ENCODE measurements at places on chromosomes 12 and 14.

DNA sequence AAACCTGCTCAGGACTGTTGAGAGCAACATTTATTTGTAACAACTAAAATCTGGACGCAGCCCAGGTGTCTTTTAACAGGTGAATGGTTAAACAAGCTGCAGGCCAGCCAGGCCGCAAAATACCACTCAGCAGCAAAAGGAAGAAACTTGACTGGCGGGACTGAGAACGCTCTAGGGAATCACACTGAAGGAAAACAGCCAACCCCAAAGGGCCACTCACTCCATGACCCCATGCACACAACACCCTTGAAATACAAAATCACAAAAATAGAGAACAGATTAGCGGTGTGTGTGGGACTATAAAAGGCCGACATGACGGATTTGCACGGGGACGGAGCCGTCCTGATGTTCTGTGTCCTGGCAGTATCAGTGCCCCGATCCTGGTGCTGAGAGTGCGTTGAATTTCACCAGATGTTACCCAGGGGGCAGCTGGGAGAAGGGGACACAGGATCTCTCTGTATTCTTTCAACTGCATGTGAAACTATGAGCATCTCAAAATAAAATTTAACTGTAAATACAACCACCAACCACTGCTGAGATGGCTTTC lies 23.0 kb downstream of the VPS37B start:
- DNase-seq = no peak

GRCh38 chr12:109808876-109809646 lies 24.1 kb downstream of the TRPV4 start:
- no peak for DNase-seq

GRCh38 chr14:68249661-68250451 lies 430.3 kb downstream of the RAD51B start:
- DNase-seq = no peak

DNA sequence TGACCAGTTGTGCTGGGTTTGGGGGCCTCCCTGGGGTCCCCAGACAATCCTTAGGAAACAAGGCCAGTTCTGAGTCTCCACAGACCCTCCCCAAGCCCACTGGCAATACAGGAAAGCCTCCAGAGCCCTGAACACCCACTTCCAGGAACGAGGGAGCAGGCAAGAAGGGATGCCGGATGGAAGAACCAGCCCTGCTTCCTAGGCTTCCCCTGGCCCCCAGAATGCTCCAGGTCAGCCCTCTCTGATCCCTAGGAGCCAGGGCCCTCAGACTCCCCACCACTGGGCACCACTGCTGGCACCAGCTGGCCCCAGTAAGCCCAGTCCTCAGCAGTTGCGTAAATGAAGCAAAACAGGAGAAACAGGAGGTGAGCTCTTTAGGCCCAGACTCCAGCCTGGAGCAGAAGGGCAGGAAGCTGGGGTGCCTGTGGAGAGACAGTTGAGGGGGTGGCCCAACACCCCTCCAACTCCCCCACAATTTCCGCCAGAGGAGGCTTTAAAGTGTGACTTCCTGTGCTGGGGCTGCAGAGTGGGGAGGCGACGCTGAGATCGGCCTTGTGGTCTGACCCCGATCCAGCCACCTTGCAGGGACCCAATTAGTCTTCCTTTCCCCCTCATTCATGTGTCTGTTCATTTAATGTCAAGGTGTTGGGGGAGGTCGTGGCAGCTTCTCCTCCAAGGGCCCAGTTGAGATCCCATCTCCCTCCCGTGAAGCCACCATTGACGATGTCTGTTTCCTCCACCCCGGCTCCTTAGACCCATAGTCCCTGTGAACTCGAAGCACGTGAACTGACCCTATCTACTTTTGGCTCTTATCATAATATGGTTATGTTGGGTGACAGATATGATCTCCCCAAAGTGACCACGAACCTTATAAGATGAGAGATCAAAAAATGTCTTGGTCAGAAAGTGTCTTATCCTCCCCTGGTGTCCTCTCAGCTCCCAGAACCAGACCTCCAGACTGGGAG lies 4.7 kb downstream of the TNFRSF1A start:
- no peak for DNase-seq

DNA sequence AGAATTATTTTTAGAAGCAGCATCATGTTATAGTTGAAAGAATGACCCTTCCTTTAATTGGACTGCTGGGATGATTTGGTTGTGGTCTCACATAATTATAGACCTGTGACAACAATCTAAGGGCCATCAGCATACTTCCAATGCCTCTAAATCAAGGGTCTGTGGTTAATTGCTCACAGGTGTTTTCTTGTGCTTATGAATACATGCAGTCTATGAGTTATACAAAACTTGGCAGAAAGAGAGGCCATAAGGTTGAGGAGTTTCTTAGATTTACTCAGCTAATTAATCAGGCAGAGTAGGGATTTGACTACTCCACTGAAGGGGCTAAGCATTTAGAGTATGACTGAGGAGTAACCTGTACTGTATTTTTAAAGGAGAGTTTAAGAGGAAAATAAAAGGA lies 37.0 kb upstream of the FRMD6 start:
- no peak for DNase-seq

DNA sequence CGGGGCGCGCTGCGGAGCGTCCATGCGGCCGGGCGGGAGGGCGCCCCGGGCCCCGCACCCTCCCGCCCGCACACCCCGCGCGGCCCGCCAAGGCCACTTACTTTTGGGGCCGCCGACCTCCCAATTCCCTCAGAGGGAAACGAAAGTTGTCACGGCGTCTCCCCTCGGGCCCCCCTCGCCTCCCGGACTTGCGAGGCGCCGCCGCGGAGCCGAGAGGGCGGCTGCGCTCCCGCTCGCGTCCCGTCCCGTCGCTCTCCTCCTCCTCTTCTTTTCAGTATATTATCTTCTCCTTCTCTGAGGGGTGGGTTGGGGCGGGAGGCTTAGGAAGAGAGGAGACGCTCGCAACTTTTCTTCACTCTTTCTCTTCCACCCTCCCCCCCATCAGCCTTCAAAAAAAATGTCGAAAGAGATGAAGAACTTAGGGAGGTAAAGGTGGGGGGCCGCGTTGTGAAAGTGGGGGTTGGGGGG lies 613 bp downstream of the DUSP16 start:
- DNase-seq = peak; percentile 42

- no peak for DNase-seq
Observed at GRCh38 chr14:74246542-74246941, 7.3 kb downstream of the VSX2 start.

DNA sequence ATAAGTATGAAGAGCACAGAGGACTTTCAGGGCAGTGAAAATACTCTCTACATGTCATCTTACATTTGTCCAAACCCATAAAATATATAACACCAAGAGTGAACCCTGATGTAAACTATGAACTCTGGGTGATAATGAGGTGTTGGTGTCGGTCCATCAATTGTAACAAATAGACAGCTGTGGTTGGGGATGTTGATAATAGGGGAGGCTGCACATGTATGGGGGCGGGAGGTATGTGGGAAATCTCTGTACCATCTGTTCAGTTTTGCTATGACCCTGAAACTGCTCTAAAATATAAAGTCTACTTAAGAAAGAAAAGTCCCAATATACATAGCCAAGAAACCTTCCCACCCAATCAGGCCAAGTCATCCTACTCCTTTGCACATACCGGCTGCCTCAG lies 88.5 kb downstream of the GPR135 start:
- no peak for DNase-seq

DNA sequence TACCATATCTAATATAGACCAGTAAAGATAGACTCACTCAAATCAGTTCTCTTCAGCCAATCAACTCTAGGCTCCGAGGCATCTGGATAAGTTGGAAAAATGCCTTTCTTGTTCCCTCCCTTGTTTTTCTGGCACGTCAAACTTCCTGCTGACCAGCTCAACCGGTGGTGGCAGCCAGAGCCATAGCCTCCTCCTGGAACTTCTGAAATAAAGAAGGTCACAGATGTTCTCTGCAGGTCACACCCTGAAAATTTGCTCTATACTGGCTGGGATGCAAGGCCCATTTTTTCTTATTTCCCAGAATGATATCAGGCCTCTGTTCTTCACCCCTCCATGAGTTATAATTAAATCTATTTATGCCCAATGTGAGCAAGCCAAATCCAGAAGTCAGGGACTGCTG lies 81.9 kb downstream of the BMP4 start:
- no peak for DNase-seq

- DNase-seq = no peak
Observed at GRCh38 chr12:49440035-49440434, 72.8 kb downstream of the SPATS2 start.

GRCh38 chr14:94780536-94781399 lies 10.9 kb upstream of the GSC start:
- DNase-seq = no peak

DNA sequence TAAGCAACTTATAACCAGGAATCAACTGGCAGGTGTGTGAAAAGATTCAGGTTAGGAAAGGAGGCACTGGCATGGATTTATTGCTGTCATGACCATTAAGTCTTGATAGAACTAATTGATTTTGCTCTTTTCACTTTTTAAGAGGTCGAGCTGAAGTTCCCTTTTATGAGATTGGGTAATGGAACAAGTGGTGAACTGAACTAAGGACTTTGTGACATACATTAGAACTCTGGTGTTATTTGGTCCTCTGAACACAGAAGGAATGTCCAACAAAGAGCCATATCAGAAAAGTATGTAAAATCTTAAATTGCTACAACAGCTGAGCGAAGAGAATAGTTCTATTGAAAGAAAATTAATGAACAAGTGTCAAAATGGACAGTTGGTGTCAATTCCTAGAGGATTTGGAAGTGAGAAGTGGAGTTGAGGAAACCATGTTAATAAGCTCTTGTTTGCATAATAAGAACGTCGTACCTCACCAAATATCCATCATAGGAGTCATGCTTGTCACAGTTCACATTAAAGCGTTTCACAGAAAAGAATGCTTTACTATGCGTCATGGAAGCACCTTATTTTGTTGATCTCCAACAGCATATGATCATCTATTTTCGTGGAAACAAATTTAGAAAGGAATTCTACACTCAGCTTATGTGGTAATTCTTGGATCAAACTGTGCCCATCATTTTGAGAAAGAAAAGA lies 8.4 kb upstream of the MYF6 start:
- no peak for DNase-seq

DNA sequence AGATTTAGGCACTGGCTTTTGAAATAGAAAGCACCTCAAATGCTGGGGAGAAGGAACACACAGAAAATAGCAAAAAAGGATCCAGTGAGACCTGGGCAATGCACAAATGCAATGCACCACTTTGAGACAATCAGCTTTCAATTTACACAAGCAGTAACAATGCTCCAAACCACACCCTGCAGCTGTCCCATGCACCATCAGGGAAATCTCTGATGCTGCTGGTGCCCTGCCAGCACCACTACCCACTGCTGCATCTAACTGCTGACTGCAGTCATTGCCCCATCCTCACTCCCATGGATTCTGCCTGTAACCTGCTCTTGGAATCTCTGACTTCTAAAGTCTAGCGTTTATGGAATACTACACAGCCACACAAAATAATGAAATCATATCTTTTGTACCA lies 21.0 kb upstream of the HMGA2 start:
- DNase-seq = no peak

GRCh38 chr12:52306731-52307130 lies 14.5 kb downstream of the KRT83 start:
- DNase-seq = no peak

DNA sequence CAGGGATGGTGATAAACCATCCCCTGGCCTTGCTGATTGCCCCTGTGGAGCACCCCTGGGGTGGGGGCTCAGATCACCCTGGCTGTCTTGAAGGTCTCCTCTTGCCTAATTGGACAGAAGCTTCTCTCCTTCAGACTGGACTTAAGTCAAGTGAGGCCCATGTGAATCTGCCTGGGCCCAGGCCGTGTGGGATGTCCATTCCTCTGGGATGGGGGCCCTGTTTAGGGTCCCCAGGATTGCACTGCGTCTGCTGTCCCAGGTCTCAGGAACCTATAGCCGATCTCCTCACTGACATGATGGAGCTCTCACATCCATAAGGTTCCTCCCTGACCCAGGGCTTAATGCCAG lies 20.2 kb downstream of the SERPINA1 start:
- DNase-seq = no peak

DNA sequence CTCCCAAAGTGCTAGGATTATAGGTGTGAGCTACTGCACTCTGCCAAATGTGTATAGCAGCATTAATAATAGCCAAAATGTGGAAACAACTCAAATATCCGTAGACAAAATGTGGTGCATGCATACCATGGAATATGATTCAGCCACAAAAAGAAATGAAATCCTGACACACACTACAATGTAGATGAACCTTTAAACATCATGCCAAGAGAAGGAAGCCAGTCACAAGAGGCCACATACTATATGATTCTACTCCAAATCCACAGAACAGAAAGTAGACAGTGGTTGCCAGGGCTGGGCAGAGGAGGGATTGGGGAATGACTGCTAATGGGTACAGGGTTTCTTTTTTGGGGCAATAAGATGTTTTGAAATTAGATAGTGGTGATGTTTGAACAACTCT lies 7.7 kb upstream of the TMED2 start:
- no peak for DNase-seq

GRCh38 chr12:117521346-117521745 lies 159.9 kb upstream of the NOS1 start:
- no peak for DNase-seq

GRCh38 chr12:100472325-100472724 lies 1.3 kb upstream of the NR1H4 start:
- DNase-seq = no peak

DNA sequence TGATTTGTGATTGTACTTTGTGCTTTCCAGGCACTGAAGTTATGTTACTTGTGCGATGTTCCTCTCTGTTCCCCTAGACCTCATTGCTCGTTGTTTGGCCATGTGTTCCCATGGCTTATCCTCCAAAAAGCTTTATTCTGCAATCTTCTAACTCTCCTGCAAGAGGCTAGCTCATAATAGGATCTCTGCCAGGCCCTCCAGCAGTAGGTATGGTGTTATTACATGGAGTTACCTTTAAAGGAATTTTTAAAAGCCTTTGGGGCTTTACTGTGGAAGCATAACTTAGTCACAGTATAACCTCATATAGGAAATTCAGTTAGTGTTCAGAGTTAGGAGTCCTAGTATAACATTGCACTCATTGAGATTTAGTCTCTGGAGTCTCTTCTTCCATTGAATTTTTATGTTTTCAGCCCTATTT lies 292.3 kb downstream of the RAD51B start:
- DNase-seq = no peak

DNA sequence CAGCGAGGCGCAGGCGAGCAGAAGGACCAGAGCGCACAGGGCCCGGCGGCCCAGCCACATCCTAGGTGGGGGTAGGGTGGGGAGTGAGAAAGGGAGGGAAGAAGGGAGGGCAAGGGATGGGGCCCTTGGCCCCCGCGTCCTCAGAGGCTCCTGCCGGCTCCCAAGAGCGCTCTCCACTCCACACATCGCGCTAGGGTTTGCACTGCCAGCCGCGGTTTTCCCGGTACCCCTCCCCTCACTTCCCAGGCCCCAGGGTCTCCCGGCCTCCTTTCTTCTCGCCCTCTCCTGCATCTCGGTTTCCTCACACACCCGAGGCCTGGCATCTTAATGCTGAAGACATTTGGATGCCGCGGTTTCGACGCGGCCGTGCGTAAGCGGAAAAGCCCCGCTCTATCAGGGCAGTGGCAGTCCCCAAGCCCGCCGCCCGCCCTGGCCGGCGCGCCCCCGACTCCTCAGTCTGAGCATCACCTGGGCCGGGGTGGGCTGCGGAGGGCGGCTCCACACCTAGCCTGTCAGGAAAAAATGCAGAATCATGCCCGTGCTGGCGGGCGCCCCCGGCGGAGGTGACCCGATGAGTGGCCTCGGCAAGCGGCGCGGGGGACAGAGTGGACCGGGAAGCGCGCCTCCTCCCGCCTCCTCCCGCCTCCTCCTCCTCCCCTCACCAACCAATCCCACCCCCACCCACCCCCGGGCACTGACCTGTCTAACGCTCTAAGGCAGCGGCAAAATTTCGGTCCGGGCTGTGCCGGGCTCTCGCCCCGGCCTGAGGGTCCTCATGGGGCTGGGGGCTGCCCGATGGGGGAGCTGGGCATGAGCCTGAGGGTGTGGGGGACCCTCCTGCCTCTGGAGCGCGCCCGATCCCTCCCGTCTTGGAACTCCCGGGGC lies 686 bp downstream of the B4GALNT1 start:
- DNase-seq = no peak

Data from midbrain (tissue), 1 donor.